Activated CD4-positive, alpha-beta T cell treated with anti-CD3 and anti-CD28 coated beads for 4 hours (primary cell): ENCODE measurements at places on chromosomes 13 and 19.

DNA sequence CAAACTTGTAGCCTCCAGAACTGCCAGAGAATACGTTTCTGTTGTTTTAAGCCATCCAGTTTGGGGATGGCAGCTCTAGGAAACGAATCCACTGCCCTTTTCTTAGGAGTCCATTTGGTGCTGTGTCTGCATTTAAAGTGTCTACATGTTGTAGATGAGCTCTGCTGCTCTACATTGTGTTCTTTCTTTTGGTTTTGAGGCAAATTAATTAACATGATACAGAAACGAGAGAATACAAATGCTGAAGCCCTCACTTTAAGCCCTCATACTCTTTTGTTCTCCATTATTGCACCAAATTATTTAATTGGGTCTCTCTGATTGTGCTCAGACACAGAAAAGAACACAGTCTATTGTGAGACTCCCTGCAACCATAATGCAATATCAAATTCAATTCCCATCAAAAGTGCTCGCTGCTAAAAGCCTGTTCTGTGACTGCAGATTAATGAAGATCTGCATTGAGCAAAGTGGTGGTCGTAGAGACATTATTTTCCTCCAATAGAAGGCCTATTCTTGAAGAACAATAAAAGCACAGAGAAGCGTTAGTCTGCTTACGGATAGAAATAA, 166.3 kb upstream of the SOX21 start:
- no peak for DNase-seq

- no peak for DNase-seq
Observed at GRCh38 chr13:99959540-99960230, 11.9 kb downstream of the ZIC5 start.

DNA sequence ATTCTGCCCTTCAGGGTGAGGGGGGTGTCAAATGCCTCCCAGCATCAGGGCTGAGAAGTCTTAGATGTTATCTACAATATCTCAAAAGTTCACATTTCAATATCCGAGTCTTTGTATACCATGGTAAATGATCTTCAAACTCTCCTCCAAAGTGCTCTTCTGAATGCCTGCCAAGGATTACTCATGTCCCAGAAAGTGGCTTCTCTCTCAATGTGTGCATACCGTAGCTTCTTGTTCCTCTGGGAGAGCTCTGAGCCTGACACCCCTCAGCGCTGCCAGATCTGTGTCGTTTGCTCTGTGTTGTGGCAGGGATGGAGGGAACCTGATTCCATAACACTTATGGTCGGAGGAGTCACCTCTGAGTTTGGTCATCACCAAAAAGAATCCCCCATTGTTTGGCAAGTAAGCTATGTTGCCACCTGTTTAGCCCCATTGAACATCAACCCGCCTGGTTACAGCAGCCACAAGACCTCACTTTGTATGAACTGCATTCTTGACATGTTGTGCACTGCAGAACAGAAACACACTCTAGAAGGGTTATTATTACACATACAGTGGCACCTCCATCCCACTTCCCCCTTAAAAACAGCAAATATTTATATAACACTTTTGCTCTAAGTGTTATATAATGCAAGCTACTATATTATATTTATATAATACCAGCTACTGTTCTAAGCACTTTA, 163.1 kb upstream of the MIR17HG start:
- DNase-seq, result no peak

DNA sequence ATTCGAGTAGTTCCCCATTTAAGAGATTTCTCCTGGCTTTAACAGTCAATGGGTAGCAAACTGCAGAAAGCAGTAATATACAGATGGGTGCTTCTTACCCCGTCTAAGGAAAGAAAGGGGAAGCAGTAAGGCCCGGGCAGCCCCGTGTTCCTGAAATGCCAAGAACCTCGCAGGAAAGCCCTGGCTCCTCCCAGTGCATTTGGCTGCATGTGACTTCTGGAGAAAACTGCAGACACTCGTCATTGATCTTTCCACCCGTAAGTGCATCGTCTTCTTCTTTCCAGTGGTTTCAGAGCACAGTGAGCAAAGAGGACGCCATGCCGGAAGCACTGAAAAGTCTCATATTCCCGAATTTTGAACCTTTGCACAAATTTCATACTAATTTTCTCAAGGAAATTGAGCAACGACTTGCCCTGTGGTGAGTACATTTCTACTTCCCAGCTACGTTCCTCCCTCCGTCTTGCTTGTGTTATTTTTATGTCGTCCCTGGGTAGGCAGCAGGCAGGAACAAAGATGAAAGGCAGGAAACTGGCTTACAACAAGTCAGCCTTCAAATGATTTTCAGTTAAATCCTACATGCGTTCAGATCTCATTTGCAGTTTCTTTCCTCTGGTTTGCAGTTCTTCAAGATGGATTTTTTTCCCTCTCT, 165.2 kb downstream of the STK24 start:
- DNase-seq, result no peak

GRCh38 chr13:109400209-109400608, 386.2 kb downstream of the IRS2 start:
- DNase-seq, result no peak

- no peak for DNase-seq
Observed at GRCh38 chr19:49447485-49448431, 3.9 kb downstream of the PIH1D1 start.

GRCh38 chr19:45712699-45713067, 18.0 kb downstream of the FBXO46 start:
- no peak for DNase-seq

- DNase-seq, result no peak
Observed at GRCh38 chr13:22009500-22009899, 338.6 kb downstream of the FGF9 start.

- DNase-seq, result no peak
Observed at GRCh38 chr13:48977973-48978372, 2.3 kb downstream of the FNDC3A start.

DNA sequence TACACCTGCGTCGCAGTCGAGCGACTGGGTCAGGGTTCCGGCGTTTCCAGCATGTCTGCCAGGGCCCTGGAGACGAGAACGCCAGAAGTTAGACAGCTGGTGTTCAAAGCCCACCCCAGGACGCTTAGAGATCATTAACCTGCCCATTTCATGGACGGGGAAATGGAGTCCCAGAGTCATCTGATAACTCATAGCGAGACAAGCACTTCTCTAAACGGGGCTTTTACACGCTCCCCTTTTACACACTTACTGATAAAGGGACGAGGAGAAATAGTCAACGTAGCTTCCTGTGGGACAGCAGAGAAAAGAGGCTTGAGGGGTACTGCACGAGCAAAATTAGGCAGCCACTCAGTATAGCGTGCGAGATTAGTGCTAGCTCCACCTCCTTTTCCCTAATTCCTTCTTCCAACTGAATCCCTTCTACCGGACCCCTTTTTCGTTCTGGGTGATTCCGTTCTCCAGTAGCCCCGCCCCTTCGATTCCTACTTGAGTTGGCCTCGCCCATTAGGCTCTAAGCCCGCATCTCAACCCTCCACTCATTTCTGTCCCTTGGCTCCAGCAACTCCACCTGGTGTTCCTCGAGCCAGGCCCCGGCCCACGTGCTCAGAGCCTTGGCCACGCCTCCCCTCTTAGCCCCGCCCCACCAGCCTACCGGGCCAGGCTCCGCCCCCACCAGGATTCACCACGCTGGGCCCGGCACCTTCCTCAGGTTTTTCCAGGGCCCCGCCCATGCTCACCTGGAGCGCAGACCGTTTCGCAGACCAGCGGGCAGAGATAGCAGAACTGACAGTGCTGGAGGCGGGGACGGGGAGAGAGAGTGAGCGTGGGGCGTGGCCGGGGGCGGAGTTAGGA, 3.7 kb downstream of the HRC start:
- DNase-seq, result peak; percentile 29

DNA sequence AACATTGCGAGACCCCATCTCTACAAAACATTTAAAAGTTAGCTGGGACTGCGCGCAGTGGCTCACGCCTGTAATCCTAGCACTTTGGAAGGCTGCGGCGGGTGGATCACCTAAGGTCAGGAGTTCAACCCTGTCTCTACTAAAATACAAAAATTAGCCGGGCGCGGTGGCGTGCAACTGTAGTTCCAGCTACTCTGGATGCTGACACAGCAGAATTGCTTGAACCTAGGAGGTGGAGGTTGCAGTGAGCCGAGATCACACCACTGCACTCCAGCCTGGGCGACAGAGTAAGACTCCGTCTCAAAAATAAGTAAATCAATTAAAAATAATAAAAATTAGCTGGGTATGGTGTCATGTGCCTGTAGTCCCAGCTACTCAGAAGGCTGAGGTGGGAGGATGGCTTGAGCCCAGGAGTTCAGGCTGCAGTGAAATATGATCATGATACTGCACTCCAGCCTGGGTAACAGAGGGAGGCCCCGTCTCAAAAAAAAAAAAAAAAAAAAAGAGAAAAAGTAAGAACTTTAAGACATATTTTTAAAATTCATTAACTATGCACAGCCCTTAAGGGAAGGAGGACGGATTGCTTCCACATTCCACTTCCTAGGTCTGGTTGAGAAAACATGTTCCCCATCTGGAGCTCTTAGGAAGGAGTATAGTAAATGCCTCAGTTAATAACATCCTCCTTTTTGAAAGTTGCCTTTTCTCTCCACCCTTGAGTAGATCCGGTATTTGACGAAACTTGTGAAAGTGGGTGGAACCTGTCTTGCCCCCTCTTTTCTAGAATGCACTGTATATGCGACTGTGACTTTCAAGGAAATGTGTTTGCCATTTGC, 26.1 kb downstream of the EXOC3L2 start:
- no peak for DNase-seq

DNA sequence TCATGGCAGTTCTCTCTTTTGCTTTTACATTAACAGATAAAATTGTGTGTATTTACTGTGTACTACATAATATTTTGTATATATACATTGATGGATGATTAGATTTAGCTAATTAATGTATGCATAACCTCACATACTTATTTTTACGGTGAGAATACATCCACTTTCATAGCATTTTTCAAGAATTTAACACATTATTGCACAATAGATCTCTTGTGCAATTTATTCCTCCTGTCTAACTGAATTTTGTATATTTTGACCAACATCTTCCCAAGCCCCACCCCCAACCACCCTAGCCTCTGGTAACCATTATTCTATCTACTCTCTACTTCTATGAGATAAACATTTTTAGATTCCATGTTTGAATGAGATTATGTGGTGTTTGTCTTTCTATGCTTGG, 194.7 kb downstream of the RBM26 start:
- DNase-seq, result no peak

- no peak for DNase-seq
Observed at GRCh38 chr19:56617531-56617930, 22.4 kb downstream of the ZNF71 start.

GRCh38 chr19:55376241-55376933, at the start of gene TMEM190:
Gene TMEM190 (plus strand): TSS chr19:55376826. CDS start chr19:55376854, 28 bp downstream.
- no peak for DNase-seq

DNA sequence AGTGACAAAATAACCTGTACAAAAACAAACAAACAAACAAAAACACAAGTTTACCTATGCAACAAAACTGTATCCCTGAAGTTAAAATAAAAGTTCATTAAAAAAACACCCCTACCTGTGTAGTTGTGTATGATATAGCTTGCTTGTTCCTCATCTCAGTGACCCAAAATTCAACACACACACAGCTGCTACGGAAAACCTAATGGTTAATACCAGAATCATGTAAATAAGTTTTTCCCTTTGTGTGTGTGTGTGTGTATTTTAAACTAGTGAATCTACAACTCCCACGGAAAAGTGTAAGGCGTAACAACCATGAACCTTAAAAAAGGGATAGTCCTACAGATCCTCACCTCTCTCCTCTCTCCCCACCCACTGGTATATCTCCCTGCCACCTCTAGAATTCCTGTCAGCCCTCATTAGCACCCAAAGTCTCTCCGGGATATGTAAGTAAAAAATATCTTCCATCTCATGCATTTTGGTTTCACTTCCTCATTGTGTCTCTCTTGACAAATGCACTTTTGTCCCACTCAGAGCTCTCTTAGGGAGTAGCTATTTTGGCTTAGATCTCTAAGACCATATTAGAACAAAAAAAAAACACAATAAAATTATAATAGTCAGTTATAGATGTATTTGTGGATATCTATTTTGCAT, 2236.5 kb downstream of the PCDH9 start:
- DNase-seq, result no peak

- DNase-seq, result peak; percentile 32
Observed at GRCh38 chr19:55369653-55370304, 484 bp downstream of the IL11 start.

DNA sequence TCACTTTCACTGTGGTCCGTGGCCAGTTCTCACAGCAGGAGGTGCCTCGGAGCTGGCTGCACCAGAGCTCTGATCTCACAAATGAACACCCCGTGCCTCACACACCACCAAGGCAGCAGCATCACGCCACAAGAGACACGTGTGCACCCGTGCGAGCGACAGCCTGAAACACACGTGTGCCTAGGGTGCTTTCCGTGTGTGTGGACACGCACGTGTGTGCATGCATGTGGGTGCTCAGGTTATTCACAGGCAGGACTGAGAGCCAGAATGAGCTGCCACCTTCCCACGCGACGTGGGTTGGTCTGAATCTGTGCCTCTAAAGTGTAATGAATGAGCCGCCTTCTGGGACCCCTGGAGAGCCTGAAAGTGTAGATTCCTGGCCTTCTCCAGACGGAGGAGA, 67.6 kb upstream of the C13orf46 start:
- DNase-seq, result no peak

DNA sequence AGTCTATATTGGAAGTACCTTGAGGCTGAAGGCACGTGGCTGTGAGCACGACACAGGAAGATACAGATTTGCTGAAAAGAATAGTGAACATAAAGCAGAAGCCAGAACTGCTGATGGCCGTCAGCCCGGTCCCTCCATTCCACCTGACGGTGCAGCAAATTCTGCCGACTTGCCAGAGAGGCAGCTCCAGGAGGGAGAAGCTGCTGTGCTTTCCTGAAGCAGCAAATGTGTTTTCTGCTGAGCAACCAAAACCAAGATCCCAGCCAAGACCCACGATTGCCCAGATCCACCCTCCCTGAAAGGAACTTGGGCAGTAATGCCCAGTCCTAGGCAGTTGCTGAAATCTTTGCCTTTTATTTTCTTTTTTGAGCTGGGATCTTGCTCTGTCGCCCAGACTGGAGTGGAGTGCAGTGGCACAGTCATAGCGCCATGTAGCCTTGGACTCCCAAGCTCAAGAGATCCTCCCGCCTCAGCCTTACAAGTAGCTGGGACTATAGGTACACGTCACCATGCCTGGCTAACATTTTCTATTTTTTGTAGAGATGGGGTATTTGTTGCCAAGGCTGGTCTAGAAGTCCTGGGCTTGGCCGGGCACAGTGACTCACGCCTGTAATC, 7.0 kb upstream of the RCN3 start:
- DNase-seq, result no peak

- no peak for DNase-seq
Observed at GRCh38 chr13:76637641-76638141, 248.5 kb downstream of the KCTD12 start.

- DNase-seq, result no peak
Observed at GRCh38 chr13:35723821-35724220, 247.3 kb upstream of the MAB21L1 start.

- DNase-seq, result peak; percentile 22
Observed at GRCh38 chr13:45847554-45848224, 3.9 kb downstream of the SIAH3 start.

- no peak for DNase-seq
Observed at GRCh38 chr19:52734331-52734892, 432 bp downstream of the ZNF611 start.
